Transverse colon (tissue), 4 donors: ENCODE measurements at places on chromosomes 5 and 9. TPM values are rescaled to one million over a fixed set of nuclear protein-coding genes. Genes with fewer than 3 reads are reported as not detected.

The FAM174A gene
- total RNA-seq: 94.6 TPM

- H3K27ac ChIP-seq: no peak overlapping the region
- H3K36me3 ChIP-seq: no peaks in the 10 kb centered on the region
These were observed 2.3 kb downstream of the NTRK2 start for GRCh38 chr9:84671586-84672521.

The DIMT1 gene
- 6.0 TPM for total RNA-seq

GRCh38 chr5:108953940-108954339 lies 206.2 kb downstream of the FER start:
- DNase-seq: no peak
- H3K4me1 ChIP-seq: no peaks in the 10 kb centered on the region
- no peak overlapping the region for H3K4me3 ChIP-seq

DNA sequence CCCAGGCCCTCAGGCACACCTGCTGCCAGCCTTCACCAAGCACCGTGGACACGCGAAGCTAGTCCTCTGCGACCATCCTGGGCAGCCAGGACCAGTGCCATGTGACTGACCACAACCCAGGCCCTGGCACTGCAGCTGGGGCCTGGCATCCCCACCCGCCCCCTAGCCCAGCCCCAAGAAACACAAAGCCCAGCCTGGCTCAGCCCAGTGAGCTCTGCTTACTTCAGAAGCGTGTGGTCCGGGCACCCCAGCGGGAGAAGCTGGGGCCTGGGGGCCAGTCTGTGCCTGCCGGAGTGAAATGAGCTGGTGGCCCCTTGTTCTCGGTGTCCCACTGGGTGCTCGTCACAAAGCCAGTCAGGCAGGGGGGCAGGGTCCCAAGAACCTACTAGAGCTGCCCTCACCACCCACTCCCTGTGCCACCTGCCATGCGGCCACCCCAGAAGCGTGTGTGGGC lies 87.9 kb downstream of the KCNT1 start:
- H3K4me3 ChIP-seq: no peak overlapping the region
- H3K36me3 ChIP-seq: no peaks in the 10 kb centered on the region
- no peak overlapping the region for H3K27ac ChIP-seq
- H3K4me1 ChIP-seq: no peaks in the 10 kb centered on the region
- DNase-seq: no peak
- H3K27me3 ChIP-seq: no peaks in the 10 kb centered on the region

The PCDHA10 gene
- 0.79 TPM for total RNA-seq

- H3K27ac ChIP-seq: peak overlapping the region; percentile 93
- H3K27me3 ChIP-seq: peaks cover 83% of the 10 kb centered on the region
- no peak overlapping the region for H3K4me3 ChIP-seq
- H3K4me1 ChIP-seq: no peaks in the 10 kb centered on the region
These were observed 19.7 kb downstream of the ANXA2R start for GRCh38 chr5:43020399-43020746.

- no peaks in the 10 kb centered on the region for H3K4me1 ChIP-seq
- H3K36me3 ChIP-seq: no peaks in the 10 kb centered on the region
- H3K27me3 ChIP-seq: no peaks in the 10 kb centered on the region
- no peak overlapping the region for H3K4me3 ChIP-seq
- no peak for DNase-seq
These were observed 123.1 kb downstream of the DROSHA start for GRCh38 chr5:31408814-31409213.

The ASTN2 gene
- total RNA-seq: 7.0 TPM

- no peak overlapping the region for H3K4me3 ChIP-seq
- no peaks in the 10 kb centered on the region for H3K36me3 ChIP-seq
- no peak for DNase-seq
- H3K4me1 ChIP-seq: peaks cover 12% of the 10 kb centered on the region
- no peak overlapping the region for H3K27ac ChIP-seq
These were observed 165.2 kb downstream of the MAPKAP1 start for GRCh38 chr9:125541840-125542243.

- no peaks in the 10 kb centered on the region for H3K36me3 ChIP-seq
- H3K4me3 ChIP-seq: no peak overlapping the region
- peaks cover 5% of the 10 kb centered on the region for H3K27me3 ChIP-seq
- peaks cover 11% of the 10 kb centered on the region for H3K4me1 ChIP-seq
- DNase-seq: no peak
- H3K27ac ChIP-seq: no peak overlapping the region
These were observed 21.4 kb upstream of the LECT2 start for GRCh38 chr5:135976216-135976615.

DNA sequence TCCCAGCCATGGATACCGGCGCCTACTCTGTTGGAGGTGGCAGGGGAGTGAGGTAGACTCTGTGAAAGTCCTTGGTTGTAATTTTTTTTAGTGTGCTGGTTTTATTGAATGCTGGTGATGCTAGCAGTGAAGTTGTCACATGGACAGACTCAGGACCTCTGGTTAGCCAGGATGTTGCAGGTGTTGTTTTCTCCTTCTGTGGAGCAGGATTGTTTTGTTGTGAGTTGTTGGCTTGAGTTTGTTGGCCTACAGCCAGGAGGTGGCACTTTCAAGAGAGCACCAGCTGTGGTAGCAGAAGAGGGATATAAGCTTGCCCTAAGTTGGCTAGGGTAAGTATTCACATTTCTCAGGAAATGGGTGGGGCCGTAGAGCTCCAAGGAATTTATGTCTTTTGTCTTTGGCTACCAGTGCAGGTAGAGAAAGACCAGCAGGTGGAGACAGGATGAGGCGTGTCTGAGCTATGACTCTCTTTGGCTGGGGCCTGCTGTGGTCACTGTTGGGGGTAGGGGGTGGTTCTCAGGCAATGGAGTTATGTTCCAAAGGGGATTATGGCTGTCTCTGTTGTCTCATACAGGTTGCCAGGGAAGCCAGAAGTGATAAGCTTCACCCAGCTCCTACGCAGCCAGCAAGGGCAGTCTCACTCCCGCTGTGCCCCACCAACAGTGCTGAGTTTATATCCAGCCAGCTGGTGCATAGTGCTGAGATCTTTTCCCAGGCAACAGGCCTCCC lies 248.7 kb downstream of the TAF11L14 start:
- H3K36me3 ChIP-seq: no peaks in the 10 kb centered on the region
- no peak overlapping the region for H3K4me3 ChIP-seq
- H3K4me1 ChIP-seq: no peaks in the 10 kb centered on the region
- no peak for DNase-seq
- H3K27me3 ChIP-seq: no peaks in the 10 kb centered on the region
- no peak overlapping the region for H3K27ac ChIP-seq

DNA sequence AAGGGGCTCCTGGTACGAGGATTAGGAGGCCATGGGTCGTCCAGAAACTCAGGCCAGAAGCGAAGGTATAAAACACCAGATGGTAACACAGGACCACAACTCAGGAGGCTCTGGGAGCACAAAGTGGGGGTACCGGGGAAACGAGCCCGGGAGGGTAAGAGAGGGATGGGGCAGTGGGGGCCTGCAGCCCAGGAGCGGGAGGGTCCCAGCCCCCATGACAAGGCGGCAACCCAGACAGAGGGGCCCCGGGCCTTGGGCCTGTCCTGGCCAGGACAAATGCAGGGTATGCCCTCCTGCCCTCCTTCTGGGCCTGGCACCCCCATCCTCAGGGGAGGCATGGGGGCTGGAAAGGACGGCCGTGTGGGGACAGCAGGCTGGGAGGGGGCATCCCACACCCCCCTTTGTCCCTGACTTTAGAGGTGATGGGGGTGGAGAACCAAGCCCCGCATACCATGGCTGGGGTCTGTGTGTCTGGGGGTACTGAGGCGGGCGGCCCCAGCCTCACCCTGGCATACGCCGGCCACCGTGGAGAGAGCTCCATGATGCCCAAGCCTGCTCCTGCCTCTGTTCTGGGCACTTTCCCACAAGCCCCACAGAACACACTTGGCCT lies 47.0 kb upstream of the EXOC3 start:
- peaks cover 20% of the 10 kb centered on the region for H3K27me3 ChIP-seq
- H3K27ac ChIP-seq: no peak overlapping the region
- no peaks in the 10 kb centered on the region for H3K36me3 ChIP-seq
- H3K4me1 ChIP-seq: peaks cover 21% of the 10 kb centered on the region

GRCh38 chr5:140671472-140672125 lies 1.8 kb downstream of the DND1 start:
- no peaks in the 10 kb centered on the region for H3K27me3 ChIP-seq
- peaks cover 2% of the 10 kb centered on the region for H3K36me3 ChIP-seq
- peak; percentile 14 for DNase-seq
- H3K4me1 ChIP-seq: peaks cover 9% of the 10 kb centered on the region

- no peak overlapping the region for H3K4me3 ChIP-seq
- H3K36me3 ChIP-seq: no peaks in the 10 kb centered on the region
- no peaks in the 10 kb centered on the region for H3K4me1 ChIP-seq
These were observed 116.6 kb downstream of the SH3GL2 start for GRCh38 chr9:17695482-17695881.

The GHR gene
- total RNA-seq: 4.6 TPM

DNA sequence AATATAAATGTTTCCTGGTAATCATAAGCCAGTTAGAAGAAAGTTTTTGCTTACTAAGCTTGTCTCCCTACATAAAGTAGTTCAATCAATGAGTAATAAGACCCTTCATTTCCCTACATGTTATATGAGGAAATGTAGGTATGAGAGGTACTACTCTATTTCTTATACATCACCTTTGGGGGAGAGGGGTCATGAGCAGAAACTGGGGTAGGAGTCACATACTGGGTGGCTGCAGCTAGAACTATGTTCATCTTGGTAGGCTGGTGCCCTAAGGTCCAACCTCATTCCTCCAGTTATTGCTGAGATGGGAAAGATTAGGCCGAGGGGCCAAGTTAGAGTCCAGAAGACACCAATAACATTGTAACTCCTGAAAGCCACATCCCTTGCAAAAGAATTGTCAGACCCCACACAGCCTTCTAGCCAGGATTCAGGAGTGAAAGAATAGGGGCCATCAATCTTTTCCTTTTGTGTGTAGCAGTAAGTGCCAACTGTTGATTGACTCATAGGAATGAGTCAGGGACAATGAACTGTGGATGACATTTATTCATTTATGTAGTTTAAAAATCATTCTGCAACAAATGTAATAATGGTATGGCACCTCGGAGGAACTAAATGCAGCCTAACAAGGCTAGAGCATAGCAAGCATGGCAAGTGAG lies 21.6 kb upstream of the SREK1 start:
- no peak for DNase-seq
- no peaks in the 10 kb centered on the region for H3K27me3 ChIP-seq
- no peak overlapping the region for H3K4me3 ChIP-seq
- H3K27ac ChIP-seq: no peak overlapping the region

DNA sequence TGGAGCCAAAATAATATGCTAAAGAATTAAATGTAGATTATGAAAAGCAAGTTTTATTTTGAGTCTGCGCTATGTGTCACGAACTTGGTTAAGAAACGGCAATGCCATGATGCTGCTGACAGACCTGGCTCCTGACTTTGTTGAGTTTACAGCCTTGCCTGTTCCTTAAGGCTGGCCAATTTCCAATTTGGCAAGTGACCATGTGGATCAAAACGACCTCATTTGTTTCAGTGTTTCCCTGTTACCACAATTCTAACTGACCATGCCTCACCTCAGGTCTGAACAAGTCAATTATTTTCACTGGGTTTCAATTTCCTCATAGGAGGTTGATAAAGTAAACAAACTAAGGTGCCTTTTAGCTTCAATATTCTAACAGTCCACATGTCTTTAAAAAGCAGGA lies 461.4 kb downstream of the ZNF608 start:
- H3K36me3 ChIP-seq: no peaks in the 10 kb centered on the region
- no peak overlapping the region for H3K27ac ChIP-seq
- no peak for DNase-seq
- H3K4me3 ChIP-seq: no peak overlapping the region

The FGF10 gene
- 4.9 TPM for total RNA-seq

GRCh38 chr9:81664638-81665222 lies 24.6 kb downstream of the TLE1 start:
- no peaks in the 10 kb centered on the region for H3K36me3 ChIP-seq
- no peaks in the 10 kb centered on the region for H3K27me3 ChIP-seq
- peaks cover 25% of the 10 kb centered on the region for H3K4me1 ChIP-seq
- H3K4me3 ChIP-seq: no peak overlapping the region
- DNase-seq: no peak
- H3K27ac ChIP-seq: no peak overlapping the region

The CDX1 gene
- 351 TPM for total RNA-seq

- no peaks in the 10 kb centered on the region for H3K4me1 ChIP-seq
- no peaks in the 10 kb centered on the region for H3K27me3 ChIP-seq
- no peaks in the 10 kb centered on the region for H3K36me3 ChIP-seq
- H3K27ac ChIP-seq: no peak overlapping the region
- no peak overlapping the region for H3K4me3 ChIP-seq
These were observed 183.3 kb downstream of the SH3GL2 start for GRCh38 chr9:17761984-17762676.

DNA sequence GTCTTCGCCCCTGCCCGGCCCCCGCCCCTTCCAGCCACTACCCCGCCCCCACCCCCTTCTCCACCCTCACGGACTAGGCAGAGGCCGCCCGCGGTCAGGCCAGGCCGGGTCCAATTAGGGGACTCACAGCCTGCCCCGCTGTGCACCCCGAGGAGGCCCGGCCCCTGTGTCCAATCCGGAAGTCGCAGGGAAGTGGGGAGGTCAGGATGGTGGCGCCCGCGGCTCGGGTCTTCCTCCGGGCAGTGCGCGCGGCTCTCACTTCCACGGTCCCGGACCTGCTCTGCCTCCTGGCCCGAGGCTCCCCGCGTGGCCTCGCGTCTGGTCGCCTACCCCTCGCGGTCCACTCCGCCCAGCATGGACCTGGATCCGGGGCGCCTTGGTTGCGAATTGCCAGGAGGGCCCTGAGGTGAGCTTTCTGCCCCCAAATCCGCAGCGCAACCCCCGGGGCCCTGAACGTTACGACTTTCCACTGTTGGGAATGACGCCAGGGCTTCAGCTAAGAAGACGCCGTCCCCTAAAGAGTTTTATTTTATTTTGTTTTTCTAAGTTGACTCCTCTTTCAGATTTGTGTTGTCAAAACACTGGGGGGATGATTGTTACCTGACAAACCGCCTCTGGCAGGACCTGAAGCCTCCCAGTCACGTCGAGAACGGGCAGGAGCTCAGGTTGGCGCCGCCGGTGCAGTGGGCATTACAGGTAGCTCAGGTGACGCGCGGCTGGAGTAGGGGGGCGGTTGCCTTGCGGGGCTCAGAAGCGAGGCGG lies 763 bp upstream of the IRX2 start:
- peaks cover 34% of the 10 kb centered on the region for H3K4me1 ChIP-seq
- no peak for DNase-seq
- H3K4me3 ChIP-seq: no peak overlapping the region
- no peak overlapping the region for H3K27ac ChIP-seq

The GCNT4 gene
- 12.5 TPM for total RNA-seq

GRCh38 chr5:83031381-83031780 lies 45.8 kb downstream of the TMEM167A start:
- H3K36me3 ChIP-seq: no peaks in the 10 kb centered on the region
- DNase-seq: no peak
- H3K4me3 ChIP-seq: no peak overlapping the region

- H3K36me3 ChIP-seq: peaks cover 15% of the 10 kb centered on the region
- H3K4me1 ChIP-seq: peaks cover 22% of the 10 kb centered on the region
- H3K27me3 ChIP-seq: no peaks in the 10 kb centered on the region
- no peak for DNase-seq
- H3K4me3 ChIP-seq: no peak overlapping the region
These were observed 9.2 kb downstream of the JADE2 start for GRCh38 chr5:134534726-134535110.

GRCh38 chr5:151757233-151758140 lies 944 bp downstream of the ATOX1 start:
- H3K4me3 ChIP-seq: peak overlapping the region; percentile 93
- DNase-seq: no peak
- peak overlapping the region; percentile 91 for H3K27ac ChIP-seq
- no peaks in the 10 kb centered on the region for H3K27me3 ChIP-seq

The SHC3 gene
- 4.1 TPM for total RNA-seq

- H3K27me3 ChIP-seq: no peaks in the 10 kb centered on the region
- no peaks in the 10 kb centered on the region for H3K36me3 ChIP-seq
- peaks cover 52% of the 10 kb centered on the region for H3K4me1 ChIP-seq
- no peak overlapping the region for H3K4me3 ChIP-seq
- peak overlapping the region; percentile 79 for H3K27ac ChIP-seq
- DNase-seq: peak; percentile 58
These were observed 6.3 kb downstream of the RAPGEF1 start for GRCh38 chr9:131733541-131734061.

The OTP gene
- not detected for total RNA-seq
